ENCODE measurements at places on chromosomes 4 and X.

DNA sequence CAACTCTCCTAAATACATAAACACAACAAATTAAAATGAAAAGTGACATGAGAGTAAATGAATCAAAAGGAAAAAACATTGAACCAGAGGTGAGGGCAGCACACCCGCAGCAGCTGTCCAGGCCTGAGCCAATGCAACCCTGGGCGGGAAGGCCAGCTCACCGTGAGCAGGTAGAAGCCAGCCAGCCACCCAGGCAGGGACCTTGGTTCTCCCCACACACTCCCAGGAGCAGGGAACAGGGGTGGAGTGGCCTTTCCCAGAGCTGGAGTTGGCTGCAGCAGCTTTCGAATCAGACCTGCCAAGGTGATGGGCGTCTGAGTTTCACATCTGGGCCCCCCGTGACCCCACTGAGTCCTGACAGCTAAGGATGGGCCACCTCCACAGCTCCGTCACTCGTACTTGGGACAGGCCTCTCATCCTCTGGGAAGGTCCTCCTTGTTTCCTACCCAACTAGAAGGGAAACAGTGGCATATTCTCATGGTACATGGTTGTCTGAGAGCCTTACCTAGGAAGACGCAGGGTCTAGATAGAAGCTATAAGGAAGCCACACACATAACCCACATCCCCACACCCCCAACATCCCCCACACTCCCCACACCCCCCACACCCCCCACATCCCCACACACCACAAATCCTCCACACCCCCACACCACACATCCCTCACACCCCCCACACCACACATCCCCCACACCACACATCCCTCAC lies 172.2 kb downstream of the DCLK2 start:
- no peak overlapping the region for H3K27ac ChIP-seq
- no peak for DNase-seq
- no peaks in the 10 kb centered on the region for H3K4me1 ChIP-seq
- no peaks in the 10 kb centered on the region for H3K27me3 ChIP-seq
- no peak overlapping the region for H3K4me3 ChIP-seq

DNA sequence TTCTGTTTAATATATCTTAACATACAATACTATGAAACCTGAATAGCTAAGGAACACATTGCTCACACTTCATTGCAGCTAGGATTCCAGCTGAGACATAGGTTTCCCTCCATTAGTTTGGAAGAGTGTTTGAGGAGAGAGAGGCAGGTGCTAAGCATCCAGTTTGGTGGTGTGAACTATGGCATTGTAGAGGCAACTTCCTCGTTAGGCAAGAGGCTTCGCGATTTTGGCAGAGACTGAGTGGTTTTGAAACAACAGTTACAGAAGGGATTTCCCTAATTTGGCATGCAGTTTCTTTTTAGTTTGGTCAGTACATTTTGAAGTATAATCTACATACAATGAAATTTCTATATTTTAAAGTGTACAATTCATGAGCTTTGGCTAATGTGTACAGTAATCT lies 117.1 kb upstream of the BMP3 start:
- no peaks in the 10 kb centered on the region for H3K36me3 ChIP-seq
- no peak overlapping the region for H3K27ac ChIP-seq
- H3K4me3 ChIP-seq, result no peak overlapping the region
- no peak for DNase-seq

GRCh38 chr4:38242822-38243387 lies 282.7 kb downstream of the PTTG2 start:
- no peaks in the 10 kb centered on the region for H3K27me3 ChIP-seq
- no peaks in the 10 kb centered on the region for H3K4me1 ChIP-seq
- no peak for DNase-seq
- H3K36me3 ChIP-seq, result no peaks in the 10 kb centered on the region

DNA sequence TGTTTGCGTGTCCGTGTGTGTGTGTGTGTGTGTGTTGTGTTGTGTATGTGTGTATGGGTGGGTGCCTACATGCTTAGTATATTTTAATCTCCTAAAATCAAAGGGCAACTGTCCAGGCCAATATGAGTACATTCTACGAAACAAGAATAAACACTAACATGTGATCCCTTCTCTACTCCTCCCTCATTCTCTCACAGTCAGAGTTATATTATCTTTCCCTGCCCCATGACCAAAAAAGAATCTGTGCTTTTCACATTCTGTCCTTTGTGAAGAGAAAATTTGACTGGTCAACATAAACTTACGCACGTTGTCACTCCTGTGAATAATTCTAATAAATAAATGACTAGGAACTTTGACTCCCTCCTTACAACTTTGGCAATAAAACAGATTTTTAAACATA lies 532.9 kb downstream of the DMD start:
- no peaks in the 10 kb centered on the region for H3K4me1 ChIP-seq
- DNase-seq, result no peak
- H3K36me3 ChIP-seq, result no peaks in the 10 kb centered on the region
- H3K27ac ChIP-seq, result no peak overlapping the region
- H3K27me3 ChIP-seq, result no peaks in the 10 kb centered on the region
- H3K4me3 ChIP-seq, result no peak overlapping the region

- H3K27me3 ChIP-seq, result no peaks in the 10 kb centered on the region
- H3K27ac ChIP-seq, result no peak overlapping the region
- no peak for DNase-seq
- H3K36me3 ChIP-seq, result no peaks in the 10 kb centered on the region
Observed at GRCh38 chr4:108694423-108694822, 44.0 kb downstream of the OSTC start.

GRCh38 chrX:115689931-115690330 lies 129.0 kb downstream of the PLS3 start:
- peak overlapping the region; percentile 36 for H3K27ac ChIP-seq
- no peaks in the 10 kb centered on the region for H3K27me3 ChIP-seq
- no peaks in the 10 kb centered on the region for H3K4me1 ChIP-seq
- no peak overlapping the region for H3K4me3 ChIP-seq
- H3K36me3 ChIP-seq, result no peaks in the 10 kb centered on the region

DNA sequence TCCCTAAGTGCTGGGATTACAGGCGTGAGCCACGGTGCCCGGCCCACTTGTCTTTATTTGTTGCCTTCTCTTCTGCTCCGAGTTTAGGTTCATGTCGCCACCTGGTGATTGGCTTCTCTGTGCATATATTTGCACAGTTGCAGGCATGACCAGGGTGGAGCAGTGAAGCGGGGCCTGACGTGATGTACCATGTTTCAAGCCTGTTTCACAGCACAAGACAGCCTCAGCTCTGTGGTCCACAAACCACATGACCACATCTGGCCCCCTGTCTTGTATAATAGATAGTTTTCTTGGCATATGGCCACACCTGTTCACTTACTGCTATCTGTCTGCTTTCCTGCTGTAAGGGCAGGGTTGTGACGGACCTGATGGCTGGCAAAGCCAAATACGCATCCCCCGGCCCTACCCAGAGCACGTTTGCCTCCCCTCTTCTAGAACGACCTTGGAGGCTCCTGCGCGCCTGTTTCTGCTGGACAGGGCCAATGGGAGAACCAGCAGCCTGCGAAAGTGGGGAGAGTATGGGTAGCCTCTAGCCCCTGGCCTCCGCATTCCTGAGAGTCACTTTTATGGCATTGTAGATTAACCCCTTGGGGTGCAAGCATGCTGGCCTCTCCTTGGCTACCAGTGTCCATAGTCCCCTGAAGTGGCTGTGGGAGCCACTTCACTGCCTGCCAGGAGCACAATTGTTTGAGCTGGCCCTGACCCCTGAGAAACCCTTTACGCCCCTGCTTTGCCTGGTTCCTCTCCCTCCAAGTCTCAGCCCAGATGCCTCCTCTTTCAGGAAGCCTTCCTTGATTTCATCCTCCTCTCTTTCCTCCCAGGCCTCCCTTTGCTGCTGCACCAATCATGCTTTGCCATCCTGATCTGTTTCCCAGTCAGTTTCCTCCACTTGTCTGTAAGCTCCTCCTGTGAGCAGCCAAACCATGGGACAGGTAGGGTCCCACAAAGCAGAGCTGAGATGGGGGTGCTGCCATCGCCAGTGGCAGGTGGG lies 6.0 kb upstream of the SH3TC1 start:
- H3K4me3 ChIP-seq, result no peak overlapping the region
- peak overlapping the region; percentile 86 for H3K27ac ChIP-seq
- H3K4me1 ChIP-seq, result peaks cover 60% of the 10 kb centered on the region
- no peak for DNase-seq
- no peaks in the 10 kb centered on the region for H3K27me3 ChIP-seq
- H3K36me3 ChIP-seq, result no peaks in the 10 kb centered on the region

- H3K27ac ChIP-seq, result peak overlapping the region; percentile 71
- peak overlapping the region; percentile 58 for H3K4me3 ChIP-seq
- peaks cover 20% of the 10 kb centered on the region for H3K4me1 ChIP-seq
- DNase-seq, result peak; percentile 81
- H3K36me3 ChIP-seq, result peaks cover 5% of the 10 kb centered on the region
Observed at GRCh38 chr4:103075894-103076746, 441 bp downstream of the SLC9B2 start.

DNA sequence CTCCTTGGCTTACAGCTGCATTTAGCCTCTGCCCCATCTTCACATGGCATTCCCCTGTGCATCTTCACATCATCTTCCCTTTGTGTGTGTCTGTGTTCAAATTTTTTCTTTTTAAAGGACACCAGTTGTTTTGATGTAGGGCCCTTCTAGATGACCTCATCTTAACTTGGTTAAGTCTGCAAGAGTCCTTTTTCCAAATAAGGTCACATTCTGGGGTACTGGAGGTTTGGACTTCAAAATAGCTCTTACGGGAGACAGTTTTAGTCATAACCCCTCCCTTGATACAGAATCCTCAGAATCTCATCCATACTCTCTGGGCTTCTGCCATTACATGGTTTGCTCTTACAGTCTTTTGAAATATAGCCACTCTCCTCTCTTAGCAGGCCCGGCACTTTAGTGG lies 231.5 kb upstream of the ATP6AP2 start:
- no peaks in the 10 kb centered on the region for H3K36me3 ChIP-seq
- H3K27ac ChIP-seq, result no peak overlapping the region
- no peaks in the 10 kb centered on the region for H3K4me1 ChIP-seq
- H3K4me3 ChIP-seq, result no peak overlapping the region
- no peaks in the 10 kb centered on the region for H3K27me3 ChIP-seq

DNA sequence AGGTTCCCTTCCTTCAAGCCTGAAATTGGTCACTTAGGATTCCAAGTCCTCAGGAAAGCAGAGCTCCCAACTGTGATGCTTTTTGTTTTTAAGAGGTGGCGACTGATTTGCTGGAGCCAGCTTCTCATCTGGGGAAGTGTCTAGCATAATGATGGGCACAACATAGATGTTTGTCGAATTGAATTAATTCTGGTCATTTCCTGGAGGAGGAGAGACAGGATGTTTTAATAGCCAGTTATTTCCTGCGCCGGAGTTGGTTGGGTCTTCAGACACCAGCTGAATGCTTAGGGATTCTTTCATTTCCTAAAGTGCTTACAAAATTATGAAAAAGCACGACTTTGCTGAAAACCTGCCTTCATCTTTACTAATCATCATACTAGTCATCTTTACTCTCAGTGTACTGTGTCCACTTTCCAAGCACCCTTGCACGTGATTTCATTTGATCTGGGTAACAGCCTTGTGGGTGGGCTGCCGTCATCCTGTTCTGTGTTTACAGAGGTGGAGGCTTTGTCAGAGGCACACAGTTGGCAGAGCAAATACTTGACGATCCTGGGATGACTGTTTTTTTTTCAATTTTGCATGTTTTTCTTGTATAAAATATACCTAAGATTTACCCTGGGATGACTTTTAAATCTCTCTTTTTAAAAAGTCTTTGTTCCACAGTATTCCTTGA lies 49.5 kb downstream of the RGS12 start:
- H3K4me1 ChIP-seq, result peaks cover 8% of the 10 kb centered on the region
- no peak overlapping the region for H3K27ac ChIP-seq
- no peaks in the 10 kb centered on the region for H3K27me3 ChIP-seq
- no peaks in the 10 kb centered on the region for H3K36me3 ChIP-seq
- no peak overlapping the region for H3K4me3 ChIP-seq

DNA sequence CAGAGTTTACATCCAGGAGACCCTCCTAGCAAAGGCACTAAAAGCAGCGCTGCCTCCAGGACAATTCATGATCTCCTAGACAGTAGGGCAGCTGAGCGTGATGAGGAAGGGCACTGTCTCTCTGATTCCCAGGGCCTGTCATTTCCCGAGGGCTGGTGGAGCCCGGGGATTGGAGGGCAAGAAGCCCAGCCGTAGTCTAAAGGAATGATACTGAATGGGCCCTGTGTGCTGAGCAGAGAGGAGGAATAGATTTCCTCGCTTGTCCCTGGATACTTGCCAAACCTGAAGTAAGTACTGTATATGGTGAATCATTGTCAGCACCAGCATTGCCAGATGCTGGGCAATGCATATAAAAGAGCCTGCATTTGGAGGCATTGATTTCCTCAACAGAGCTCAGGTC lies 88.0 kb upstream of the SLITRK2 start:
- no peaks in the 10 kb centered on the region for H3K27me3 ChIP-seq
- H3K4me3 ChIP-seq, result no peak overlapping the region
- no peaks in the 10 kb centered on the region for H3K36me3 ChIP-seq
- H3K4me1 ChIP-seq, result no peaks in the 10 kb centered on the region
- H3K27ac ChIP-seq, result no peak overlapping the region
- DNase-seq, result no peak

DNA sequence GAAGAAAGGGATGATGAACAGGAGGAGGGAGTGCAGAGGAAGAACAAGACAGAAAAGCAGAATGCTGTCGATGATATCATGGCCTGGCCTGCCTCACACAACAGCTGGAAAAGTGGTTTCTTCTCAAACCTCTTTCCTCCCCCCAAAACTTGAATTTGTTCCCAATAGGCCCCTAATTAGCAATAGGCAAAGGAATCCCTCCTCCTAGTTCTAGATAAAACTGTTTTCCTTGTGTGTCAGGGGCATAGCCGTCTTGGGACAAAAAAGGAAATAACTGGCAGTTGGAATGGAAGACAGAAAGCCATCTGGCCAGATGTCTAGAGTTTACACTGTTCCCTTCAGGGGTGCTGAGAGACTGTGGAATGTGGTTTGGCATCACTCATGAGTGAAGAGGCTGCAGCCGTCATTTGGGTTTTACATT lies 177.8 kb upstream of the C1QTNF7 start:
- DNase-seq, result no peak
- no peaks in the 10 kb centered on the region for H3K4me1 ChIP-seq
- H3K27ac ChIP-seq, result no peak overlapping the region
- no peaks in the 10 kb centered on the region for H3K27me3 ChIP-seq
- H3K4me3 ChIP-seq, result no peak overlapping the region

- no peaks in the 10 kb centered on the region for H3K36me3 ChIP-seq
- H3K4me1 ChIP-seq, result no peaks in the 10 kb centered on the region
- DNase-seq, result no peak
- no peak overlapping the region for H3K27ac ChIP-seq
Observed at GRCh38 chrX:2595258-2595657, 94.5 kb upstream of the DHRSX start.
